NCI-H1930 (cell line): ENCODE measurements at places on chromosomes 13 and 19.

GRCh38 chr19:5814123-5814851, 9.4 kb downstream of the NRTN start:
- DNase-seq, result no peak

GRCh38 chr19:29576761-29577648, 29.1 kb upstream of the POP4 start:
- no peak for DNase-seq

DNA sequence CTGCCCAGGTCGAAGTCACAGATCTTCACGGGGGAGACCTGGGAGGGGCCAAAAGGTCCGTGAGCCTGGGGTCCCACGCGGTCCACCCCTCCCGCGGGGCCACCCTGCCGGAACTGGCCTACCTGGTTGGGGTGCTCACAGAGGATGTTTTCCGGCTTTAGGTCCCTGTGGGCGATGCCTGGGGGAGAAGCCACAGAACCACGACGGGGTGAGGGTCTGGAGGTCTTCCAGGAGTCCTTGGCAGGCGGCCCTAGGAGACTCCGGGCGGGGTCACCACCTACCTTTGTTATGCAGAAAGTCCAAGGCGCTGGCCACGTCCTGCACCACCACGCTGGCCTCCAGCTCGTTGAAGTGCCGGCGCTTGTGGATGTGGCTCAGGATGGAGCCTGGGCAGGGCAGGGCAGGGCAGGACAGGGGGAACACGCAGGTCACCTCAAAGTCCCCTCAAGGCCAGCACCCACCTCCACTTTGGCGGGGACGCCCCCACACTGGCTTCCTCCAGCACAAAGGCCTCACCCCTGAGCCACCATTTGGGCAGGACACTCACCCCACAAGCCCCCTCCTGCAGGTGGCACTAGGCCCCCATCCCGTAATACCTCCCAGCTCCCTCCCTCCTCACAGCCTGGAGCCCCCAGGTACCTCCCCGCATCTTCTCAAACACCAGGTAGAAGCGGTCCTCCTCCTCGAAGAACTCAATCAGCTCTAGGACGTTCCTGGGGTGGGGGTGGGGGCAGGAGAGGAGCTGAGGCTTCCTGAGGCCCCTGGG, 8.4 kb downstream of the MKNK2 start:
- DNase-seq, result no peak

DNA sequence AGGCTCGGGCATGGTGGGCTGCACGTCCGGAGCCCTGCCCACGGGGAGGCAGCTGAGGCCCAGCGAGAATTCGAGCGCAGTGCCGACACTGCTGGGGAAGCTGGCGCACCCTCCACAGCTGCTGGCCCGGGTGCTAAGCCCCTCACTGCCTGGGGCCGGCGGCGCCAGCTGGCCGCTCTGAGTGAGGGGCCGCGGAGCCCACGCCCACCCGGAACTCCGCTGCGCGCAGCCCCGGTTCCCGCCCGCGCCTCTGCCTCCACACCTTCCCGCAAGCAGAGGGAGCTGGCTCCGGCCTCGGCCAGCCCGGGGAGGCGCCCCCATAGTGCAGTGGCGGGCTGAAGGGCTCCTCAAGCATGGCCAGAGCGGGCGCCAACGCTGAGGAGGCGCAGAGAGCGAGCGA, 2080.4 kb downstream of the PCDH9 start:
- no peak for DNase-seq

GRCh38 chr19:749811-750210, 1.1 kb upstream of the MISP start:
- no peak for DNase-seq

- no peak for DNase-seq
Observed at GRCh38 chr19:23262920-23263319, 12.7 kb upstream of the ZNF724 start.

DNA sequence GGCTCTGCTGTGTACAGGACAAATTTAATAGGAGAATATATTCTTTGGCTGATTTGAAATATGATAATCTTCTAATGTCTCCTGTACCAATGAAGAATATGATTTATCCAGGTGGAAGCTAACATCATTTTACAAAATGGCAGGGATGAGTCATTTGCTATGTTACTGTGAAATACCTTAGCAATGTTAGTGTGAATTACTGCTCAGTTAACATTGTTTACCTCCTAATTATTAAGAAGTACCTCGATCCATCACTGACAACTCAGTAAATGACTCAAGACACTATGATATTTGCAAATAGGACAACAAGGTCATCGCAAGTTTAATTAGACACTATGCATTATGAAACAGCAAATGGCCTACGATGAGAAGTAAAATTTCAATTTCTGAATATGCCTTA, 309.1 kb upstream of the EDNRB start:
- DNase-seq, result no peak

GRCh38 chr13:50643060-50643459, 200.4 kb downstream of the DLEU7 start:
- no peak for DNase-seq

DNA sequence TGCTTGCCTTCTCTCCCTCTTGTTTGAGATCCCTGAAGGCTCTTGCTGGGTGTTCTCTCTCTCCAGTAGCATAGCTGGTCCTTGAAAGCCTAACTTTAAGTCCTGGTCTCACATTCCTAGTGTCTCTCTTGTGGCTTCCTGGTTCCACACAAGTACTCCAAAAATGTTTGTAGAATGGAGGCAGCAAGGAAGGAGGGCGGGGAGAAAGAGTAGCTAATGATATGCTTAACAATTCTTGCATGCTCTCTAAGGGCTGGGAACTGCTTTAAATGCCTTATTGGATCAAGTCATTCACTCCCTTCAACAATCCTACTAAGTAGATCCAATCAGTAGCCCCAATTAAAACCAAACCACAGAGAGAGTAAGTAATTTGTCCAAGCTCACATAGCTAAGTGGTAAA, 357.3 kb downstream of the KLF5 start:
- DNase-seq, result no peak

- no peak for DNase-seq
Observed at GRCh38 chr19:50258918-50259372, 55.5 kb downstream of the MYH14 start.

DNA sequence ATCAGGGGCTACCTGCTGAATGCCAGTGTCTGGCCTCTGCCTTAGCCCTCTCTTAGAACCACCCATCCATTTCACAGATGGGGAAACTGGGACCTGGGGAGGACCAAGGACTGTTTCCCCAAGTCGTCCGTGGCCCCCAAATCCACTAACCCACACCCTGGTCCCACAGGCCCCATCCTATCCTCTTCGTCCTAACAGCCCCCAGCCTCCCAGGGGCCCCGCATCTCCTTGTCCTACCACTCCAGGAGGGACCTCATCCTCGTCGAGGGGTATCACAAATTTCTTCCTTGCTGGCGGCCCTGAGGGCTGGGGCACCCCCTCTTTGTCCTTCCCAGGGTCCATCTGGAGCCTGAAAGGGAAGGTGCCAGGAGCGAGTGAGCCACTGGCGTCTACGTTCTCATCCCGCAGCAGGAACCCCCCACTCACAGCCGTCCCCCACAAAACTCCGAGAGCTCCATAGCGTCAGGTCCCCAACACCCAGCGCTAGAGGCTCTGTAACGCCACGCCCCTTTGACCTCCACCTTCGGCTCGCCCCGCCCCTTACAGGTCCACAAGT, 606 bp downstream of the ERCC1 start:
- no peak for DNase-seq

GRCh38 chr13:104106705-104107393, 1040.6 kb upstream of the SLC10A2 start:
- DNase-seq, result no peak

DNA sequence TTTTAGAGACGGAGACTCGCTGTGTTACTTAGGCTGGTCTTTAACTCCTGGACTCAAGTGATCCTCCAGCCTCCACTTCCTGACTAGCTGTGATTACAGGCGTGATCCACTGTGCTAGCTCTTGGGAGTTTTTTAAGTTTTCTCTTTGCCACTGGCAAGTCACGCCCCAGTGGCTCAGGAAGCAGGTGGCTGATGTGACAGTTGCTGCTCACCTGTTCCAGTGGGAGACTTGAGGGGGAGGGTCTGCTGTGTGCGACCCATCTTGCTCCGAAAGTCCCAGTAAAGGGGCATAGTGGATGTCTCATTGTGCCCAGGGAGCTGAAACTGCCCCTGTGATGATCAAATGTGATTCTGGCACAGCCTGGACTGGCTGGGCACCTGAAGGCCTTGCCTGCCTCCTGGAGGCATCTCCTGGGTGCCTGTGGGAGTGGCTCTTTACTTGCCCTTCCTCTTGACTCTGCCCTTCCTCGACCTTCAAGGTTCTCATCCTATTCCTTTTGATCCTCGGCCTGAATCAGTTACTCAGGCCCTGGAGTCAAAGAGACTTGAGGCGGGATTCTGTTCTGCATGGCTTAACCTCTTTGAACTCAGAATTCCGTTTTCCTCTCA, 7.8 kb downstream of the SMARCA4 start:
- no peak for DNase-seq

GRCh38 chr19:55675661-55676354, 782 bp downstream of the EPN1 start:
- DNase-seq, result no peak

- DNase-seq, result no peak
Observed at GRCh38 chr19:47564081-47564480, 8.9 kb downstream of the ZNF541 start.

GRCh38 chr13:98875146-98875729, 102.6 kb downstream of the DOCK9 start:
- DNase-seq, result no peak

DNA sequence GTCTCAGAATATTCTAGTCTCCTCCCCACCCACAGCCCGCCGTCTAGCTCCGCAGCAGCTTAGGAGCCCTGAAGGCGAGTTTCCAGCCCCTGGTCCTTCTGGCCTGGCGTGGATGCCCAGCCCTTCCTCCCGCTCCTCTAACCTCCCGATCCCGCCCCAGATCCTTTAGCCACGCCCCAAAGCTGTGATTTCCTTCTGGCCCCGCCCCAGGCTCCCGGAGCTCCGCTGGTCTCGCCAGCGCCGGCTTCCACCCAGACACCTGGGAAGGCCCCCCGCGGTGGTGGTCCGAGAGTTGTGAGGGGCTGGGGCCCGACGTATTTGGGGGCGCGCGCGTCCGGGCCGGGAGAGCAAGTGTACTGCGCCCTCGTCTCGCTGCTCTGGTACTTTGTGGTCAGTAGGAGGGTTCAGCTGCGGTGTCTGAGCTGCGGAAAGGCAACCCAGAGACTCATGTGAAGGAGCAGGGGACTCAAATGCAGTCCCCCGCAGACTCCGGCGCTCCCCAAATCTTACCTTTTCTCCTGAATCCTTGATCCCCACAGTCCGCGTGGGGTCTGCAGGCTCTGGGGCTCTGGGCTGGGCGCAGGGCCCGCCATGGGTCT, at the start of gene CGB7:
Gene CGB7 (minus strand): TSS at position 114 of the 599 bp plus-strand sequence. CDS start 2,374 bp downstream, outside the sequence.
- no peak for DNase-seq

DNA sequence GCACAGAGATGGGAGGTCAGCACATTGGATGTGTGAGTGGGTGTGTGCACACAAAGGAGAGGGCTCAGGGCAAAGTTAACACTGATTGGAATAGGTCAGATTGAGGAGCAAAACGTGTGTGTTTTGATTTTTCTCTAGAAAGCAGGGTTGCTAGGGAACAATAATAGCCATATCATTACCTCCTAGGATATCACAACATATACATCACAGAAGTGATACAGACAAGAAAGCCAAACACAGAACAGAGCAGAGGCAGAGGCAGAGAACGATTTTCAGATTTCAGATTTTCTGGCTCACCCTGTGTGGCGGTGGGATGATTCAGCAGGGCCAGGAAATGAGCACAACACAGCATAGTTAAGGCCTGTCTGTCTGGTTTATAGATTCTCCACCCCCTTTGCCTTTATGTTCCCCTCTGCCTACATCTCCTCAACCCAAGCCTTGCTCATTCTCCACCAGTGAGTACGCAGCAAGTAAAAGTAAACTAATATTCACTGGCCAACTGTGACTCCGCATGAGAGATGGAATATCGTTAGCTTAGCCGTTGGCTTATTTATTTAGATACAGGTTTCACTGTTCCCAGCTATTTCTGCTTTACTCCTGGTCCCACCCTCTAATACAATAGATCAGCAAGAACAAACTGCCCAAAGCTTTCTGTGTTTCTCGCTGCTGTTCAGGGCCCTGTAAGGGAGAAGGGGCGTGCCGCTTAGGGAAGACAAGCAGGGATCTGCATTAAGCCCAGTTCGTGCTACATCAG, 182.7 kb upstream of the TSC22D1 start:
- no peak for DNase-seq

GRCh38 chr13:23751195-23751594, 138.0 kb downstream of the MIPEP start:
- no peak for DNase-seq

GRCh38 chr13:105139048-105139379, 1396.4 kb downstream of the EFNB2 start:
- DNase-seq, result no peak

DNA sequence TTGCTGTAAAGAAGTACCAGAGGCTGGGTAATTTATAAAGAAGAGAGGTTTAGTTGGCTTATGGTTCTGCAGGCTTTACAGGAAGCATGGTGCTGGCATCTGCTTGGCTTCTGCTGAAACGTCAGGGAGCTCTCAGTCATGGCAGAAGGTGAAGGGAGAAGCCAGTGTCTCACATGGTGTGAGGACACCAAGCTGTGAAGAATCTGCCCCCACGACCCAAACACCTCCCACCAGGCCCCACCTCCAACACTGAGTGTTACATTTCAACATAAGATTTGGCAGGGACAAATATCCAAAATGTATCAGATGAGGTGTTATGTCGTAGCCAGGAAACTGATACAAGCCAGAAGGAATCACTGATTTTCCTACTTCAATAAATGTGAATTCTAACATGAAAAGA, 136.5 kb downstream of the CYSLTR2 start:
- no peak for DNase-seq

DNA sequence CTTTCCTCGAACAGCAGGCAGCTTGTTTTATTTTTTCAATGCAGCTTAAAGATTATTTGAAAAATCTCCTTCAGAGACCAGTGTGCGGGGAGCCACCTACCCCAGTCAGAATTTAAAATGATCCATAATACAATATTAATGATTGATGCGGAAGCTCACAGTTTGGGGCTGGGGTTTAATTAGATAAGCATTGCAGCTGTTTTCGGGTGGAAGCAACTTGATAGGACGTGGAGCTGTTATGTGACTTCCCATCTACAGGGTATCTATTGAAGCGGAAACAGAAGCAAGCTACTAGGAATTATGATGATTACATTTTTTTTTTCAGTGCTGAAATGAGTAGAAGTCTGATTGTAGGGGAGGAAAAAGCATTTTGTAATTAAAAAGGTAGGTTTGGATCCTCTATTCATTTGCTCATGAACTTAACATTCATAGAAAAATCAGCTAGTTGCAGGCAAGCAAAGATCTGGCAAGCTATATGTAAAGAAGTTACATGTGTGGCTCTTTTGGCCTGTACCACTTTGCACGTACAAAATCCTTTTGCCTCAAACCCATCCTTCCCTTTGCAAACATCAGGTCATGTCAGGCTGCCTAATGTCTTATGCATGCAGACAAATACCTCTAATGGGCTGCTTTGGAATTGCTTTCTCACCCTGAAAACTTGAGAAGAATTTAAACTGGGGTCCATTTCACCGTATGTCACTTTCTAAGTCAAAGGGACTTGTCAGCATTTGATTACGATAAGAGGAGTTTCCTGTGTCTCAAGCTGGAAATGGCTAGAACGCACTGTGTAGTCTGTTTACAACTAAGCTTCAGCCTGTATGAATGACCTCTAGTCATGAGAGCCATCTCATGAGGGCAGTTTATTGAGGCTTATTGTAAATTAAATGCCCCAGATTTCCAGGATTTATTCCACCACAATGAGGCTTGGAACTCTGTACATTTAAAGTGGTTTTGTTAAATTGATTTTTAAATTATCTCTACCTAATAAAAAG, 267.1 kb upstream of the TMTC4 start:
- no peak for DNase-seq

GRCh38 chr13:98411013-98411412, 165.9 kb downstream of the STK24 start:
- DNase-seq, result no peak
